Frontal cortex (tissue), 4 donors: ENCODE measurements at places on chromosomes 12 and 14. TPM values are rescaled to one million over a fixed set of nuclear protein-coding genes. Genes with fewer than 3 reads are reported as not detected.

PRB2 gene
- total RNA-seq: not detected

PROX2 gene
- total RNA-seq: not detected

PIK3C2G gene
- total RNA-seq: 0.41 TPM

LALBA gene
- not detected for total RNA-seq

BDKRB1 gene
- total RNA-seq: 0.41 TPM

FRMD6 gene
- total RNA-seq: 13.5 TPM

PTPN6 gene
- total RNA-seq: 1.6 TPM

C12orf76 gene
- 113 TPM for total RNA-seq

NPAS3 gene
- 22.0 TPM for total RNA-seq

KCNK13 gene
- 0.82 TPM for total RNA-seq

NKX2-1 gene
- 0.82 TPM for total RNA-seq

RILPL1 gene
- 3.7 TPM for total RNA-seq

RITA1 gene
- 10.2 TPM for total RNA-seq

KDM2B gene
- 99.5 TPM for total RNA-seq

E2F7 gene
- 1.2 TPM for total RNA-seq

RDH5 gene
- total RNA-seq: 4.5 TPM

PPP1R36 gene
- total RNA-seq: 0.82 TPM

AQP5 gene
- 1.2 TPM for total RNA-seq

NXPH4 gene
- 0.82 TPM for total RNA-seq

GRIP1 gene
- total RNA-seq: 122 TPM

ZNF664 gene
- total RNA-seq: 53.8 TPM

TIMELESS gene
- total RNA-seq: 2.9 TPM

POMT2 gene
- 14.3 TPM for total RNA-seq

RFX4 gene
- 2.9 TPM for total RNA-seq

CABP1 gene
- 2.0 TPM for total RNA-seq

AMN gene
- under 0.01 TPM for total RNA-seq

TAS2R42 gene
- not detected for total RNA-seq
